ENCODE measurements at places on chromosomes 1 and 21.

DNA sequence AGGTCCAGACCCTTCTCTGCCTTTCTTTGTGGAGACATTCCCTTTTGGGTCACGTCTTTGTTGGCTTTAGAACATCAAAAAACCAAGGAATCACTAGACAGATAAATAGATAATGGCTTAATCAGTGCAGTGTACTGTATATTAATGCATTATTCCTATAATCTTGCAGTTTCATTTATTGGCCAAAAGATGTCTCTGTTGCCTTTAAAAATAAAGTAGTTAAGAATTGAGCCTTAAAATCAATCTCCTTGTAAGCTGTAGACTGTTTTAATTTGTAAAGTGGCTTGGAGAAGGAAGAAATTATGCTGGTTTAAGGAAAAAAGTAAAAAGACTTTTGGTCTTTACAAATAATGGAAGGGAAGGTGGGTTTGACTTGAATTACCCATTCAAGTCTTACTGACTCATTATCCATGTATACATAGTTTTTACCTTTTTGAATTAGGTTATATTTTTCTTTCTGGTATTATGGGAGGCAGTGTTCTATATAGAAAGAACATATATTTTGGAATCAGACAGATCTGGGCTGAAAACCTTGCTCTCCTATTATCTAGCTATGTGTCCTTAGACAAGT lies 84.6 kb downstream of the VPS13D start:
- no peak for DNase-seq

DNA sequence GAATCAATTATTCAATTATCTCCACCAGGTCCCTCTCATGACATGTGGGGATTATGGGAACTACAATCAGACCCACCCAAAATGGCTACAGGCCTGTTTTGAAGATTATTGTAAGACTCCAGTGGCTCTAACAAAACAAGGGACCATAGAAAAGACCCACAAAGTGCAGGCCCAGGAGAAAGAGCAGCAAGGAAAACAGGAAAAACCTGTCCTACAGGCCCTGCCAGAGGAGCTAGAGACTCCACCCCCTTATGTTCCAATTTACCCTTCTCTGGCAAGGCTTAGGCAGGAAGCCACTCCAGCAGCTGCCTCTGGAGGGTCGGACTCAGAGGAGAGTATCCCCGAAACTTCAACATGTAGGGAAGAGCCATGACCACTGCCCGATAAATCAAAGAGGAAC lies 96.5 kb downstream of the LIPI start:
- no peak for DNase-seq

DNA sequence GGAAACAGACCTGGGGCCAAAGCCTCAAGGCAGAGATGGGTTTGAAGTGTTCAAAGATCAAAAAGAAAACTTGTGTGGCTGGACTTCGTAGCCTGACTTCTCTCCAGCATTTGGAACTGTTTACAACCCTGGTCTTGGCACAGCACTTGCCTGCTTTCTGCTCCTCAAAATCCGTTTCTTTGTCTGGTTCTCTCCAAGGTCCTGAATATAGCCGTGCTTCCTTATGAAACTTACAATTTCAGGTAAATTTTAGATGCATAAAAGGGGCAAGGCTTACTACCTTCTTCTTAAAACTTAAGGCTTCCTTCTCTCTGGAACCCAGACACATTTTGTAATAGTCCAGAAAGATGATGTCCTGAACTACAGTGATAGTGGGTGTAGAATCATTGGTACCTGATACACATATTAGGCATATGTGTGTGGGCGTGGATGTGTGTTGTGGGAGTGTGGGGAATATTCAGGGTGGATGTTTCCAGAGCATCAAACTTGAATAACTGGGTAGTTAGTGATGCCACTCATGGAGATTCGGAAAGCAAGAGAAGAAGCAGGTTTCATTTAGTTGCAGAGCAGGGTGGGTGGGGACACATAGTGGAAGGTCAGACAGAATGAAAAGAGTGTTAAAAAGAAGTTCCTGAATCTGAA lies 26.4 kb upstream of the FAM78B start:
- DNase-seq, result no peak

DNA sequence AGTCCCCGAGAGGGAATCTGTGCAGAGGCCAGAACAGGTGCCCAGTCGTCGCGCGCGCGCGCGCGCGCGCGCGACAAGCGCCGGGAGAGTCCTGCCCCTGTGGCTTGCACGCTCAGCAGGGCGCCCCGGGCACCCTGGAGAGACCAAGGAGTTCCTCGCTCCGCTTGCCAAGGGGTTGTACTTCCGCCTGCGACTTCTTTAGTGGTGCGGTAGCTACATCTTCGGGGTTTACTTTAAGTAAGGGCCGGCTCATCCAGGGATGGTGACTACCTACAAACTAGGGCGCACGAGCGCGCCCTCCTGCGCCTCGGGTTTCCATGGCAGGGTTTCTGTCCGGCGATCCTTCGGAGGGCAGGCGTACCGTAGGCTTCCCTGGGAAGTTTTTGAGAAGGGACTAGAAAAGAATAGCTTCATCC lies 1.4 kb downstream of the LHX4 start:
- peak; percentile 65 for DNase-seq

DNA sequence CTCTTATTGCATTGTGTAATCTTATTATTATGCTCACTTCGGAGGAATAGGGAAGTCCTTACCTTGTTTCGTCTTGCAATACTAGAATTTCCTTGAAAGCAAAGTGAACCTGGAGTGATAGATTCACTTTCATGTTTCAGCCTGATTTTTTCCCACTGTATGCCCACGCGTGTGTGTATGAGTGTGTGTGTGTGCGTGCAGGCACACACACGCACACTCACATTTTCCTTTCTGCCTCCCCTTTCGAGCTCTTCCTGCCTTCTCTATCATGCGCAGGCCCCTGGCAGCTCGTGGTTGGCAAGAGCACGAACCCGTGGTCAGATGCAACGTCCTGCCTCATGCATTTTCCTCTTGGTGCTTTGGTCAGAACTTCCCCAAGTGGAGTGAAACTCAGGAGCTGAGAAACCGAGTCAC lies at the start of gene GCSAML:
Gene GCSAML (plus strand): TSS at position 366 of the 414 bp plus-strand sequence. CDS start 58 bp downstream, outside the sequence.
- DNase-seq, result no peak

DNA sequence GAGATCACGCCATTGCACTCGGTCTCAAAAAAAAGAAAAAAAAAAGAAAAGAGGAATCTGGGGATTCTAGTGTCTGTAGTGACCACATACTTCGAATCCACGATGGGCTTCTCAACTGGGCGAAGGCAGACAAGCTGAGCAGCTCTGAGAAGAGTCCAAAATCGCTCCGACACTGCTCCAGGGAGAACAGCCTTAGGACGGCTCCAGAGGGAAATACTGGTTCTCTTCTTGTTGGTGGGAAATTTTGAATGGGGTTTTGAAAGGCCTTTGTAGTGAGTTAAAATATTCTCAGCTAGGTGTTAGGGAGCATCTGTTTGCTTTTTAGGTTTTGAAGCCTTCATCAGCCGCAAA lies 18.3 kb upstream of the HJV start:
- DNase-seq, result no peak

DNA sequence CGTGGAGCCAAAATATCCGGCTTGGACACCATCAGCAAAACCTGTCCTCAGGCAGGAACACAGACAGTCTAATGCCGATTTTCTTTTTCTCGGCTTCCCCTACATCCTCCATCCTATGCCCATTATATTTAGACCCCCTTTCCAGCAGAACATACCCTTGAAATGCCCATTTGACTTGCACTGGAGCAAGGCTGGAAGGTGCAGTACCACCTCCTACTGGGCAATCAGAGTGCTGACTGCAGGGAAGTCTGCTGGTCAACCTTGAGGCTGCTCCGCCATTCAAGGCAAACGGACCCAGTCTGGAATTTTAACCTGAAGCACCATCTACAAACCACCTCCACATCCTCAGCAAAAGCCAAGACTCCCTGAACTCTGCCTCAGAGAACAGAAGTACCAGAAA lies 79.5 kb downstream of the TIAM1 start:
- DNase-seq, result no peak

- no peak for DNase-seq
These were observed 20.2 kb downstream of the A3GALT2 start for GRCh38 chr1:33300673-33301072.

DNA sequence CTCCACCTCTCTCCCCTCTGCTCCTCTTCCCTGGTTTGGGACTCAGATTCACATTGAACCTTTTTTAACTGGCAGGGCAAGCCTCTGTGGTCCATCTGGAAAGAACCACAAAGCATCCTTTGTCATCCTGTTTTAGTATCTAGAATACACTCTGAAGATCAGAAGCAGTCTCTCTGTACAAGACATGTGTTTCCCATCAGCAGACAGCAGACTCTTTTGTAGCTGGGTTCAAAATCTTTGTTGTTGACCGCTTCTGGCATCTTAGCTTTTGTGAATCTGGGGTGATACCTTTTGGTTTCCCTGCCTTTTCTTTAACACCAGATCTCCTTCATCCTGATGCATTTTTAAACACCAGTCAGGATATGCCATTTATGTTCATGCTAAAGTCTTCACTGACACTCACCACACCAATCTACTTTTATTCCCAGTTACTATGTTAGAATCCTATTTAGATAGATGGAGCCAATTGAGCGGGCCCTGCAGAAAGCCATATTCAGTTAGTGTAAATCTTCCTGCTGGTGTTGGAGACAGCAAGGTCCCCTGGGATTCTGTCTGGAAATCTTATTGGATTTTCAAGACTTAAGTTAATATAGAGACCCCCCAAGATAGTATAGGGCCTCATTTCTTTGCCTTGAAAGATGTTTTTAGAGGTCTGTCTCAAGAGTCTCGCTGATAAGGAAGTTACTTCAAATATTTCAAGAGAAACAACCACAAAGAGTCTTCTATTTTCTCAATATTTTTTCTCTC lies 51.1 kb downstream of the ST6GALNAC3 start:
- DNase-seq, result no peak

GRCh38 chr1:4650481-4650880 lies 3.9 kb upstream of the AJAP1 start:
- DNase-seq, result no peak

- no peak for DNase-seq
These were observed 258 bp downstream of the CCT3 start for GRCh38 chr1:156337888-156338179.

GRCh38 chr1:41812453-41812852 lies 106.3 kb downstream of the HIVEP3 start:
- no peak for DNase-seq

DNA sequence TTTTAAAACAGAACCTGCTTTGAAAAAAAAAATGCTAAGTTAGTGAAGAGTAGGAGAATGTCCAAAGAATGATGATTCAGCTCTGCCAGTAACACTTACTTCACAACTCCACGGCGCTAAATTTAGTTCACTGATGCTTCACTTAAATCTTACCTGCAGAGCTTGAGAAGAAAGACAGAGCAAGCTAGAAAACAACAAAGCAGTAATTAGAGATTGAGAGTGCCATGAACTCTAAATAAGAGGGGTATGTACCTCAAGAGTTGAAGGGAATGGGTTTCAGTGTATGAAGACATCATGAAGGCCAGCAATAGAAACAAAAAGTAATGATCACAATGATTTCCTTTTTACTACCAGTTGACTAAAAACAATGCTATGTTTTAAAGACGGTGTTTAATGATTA lies 32.8 kb downstream of the EPRS1 start:
- DNase-seq, result no peak

DNA sequence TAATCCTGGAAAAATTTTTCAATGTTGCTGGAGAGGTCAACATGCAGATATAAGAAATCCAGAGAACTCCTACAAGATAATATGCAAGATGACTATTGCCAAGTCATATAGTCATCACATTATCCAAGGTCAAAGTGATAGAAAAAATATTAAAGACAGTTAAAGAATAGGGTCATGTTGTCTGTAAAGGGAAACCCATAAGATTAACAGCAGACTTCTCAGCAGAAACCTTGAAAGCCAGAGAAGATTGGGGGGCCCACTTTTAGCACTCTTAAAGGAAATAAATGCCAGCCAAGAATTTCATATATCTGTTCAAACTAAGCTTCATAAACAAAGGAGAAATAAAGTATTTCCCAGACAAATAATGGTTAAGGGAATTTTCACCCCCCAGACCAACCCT lies 64.1 kb downstream of the PTGFR start:
- DNase-seq, result no peak

GRCh38 chr1:45854724-45855123 lies 51.3 kb downstream of the MAST2 start:
- DNase-seq, result no peak

All from NCI-H1417 (cell line).